ENCODE measurements at places on chromosomes 11 and 22.

DNA sequence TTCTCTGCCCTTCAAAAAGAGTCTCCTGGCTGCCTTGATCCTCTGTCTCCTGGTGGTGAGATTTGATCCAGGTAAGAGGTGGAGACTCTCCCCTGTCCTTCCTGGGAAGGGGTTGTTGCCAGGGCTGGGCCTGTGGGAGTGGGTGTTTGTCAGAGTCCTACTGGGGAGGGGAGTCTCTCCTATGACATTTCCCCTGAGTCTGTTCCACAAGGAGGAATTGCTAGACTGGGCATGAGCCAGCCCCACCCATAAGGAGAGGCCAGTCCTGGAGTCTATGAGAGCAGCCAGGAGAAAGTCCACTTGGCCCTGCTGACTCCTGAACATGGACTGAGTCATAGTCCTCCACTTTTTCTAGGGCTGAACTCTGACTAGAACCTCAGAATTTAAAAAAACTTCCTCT, 7.4 kb downstream of the PEX26 start:
- DNase-seq, result no peak

GRCh38 chr22:41976961-41977566, 7.8 kb downstream of the SEPTIN3 start:
- DNase-seq, result no peak

- no peak for DNase-seq
Observed at GRCh38 chr11:105609341-105609781, 512 bp upstream of the GRIA4 start.

DNA sequence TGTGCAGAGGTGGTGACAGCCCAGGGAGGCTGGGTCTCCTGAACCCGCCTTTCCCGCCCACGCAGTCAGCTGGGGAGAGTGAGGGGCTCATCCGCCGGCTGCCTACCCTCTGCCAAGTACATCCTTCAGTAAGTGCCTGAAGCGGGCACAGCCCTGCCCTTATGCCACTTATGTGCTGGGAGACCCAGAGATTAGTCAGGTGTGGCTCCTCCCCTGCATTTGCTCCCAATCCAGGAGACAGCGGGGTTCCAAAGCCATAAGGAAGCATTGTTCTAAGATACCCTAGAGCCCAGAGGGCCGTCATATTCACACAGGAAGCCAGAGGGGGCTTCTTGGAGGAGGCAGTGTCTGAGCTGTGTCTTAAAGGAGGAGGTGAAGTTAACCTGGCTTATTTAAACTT, 5.8 kb upstream of the PPP6R3 start:
- no peak for DNase-seq

DNA sequence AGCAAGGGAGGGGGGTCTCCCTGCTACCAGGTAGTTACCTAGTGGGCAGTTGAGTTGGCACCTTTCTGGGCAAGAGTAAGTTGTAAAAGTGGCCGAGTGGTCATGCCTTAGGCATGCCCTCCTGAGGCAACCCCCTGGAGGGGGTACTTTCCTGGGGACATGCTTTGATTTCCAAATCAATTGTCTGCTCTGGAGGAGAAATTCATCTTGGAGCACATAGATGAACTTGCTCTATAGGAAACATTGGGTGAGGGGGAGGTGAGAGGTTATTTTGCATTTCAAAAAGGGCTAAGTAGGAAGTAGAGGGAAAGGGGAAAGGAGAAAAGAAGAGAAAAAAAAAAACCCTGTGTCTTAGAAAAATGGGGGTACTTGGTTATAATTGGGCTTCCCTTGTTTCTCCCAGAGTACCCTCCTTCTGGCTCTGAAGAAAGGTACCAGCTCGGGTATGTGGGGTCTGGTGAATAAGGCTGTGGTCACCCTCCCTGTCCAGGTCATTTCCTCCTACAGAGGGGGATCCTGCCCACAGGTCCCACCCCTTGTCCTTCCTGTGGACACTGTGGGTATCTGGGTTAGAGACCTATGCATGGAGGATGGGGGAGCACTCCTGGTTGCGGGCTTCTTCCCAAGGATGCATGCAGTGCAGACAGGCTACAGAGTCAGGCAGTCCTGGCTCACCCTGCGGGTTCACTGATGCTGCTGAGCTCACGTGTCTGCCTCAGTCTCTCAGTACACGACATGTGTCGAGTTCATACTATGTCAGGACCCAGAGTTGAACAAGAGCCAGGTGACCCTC, 193.5 kb downstream of the MYO18B start:
- no peak for DNase-seq

GRCh38 chr22:47767403-47767802, 1005.0 kb downstream of the TBC1D22A start:
- DNase-seq, result no peak

- DNase-seq, result no peak
Observed at GRCh38 chr11:8683115-8683807, 669 bp downstream of the RPL27A start.

DNA sequence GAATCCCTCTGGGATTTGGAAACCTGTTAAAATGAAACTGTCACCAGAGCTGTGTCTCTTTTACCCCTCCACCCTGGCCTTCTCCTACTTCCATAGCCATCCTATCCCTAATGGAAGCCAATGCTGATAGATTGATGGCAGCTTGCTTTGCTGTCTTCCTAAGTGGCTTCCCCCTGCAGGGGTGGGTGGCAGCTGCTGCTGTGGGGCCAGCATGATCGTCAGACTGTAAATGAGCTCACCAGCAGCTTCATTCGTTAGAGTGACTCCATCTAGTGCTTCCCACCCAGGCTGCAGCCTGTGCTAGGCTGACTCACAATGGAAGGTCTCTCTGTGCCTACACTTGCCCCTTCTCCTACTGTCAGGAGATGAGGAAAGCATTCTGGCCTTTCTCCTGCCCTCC, 311.0 kb downstream of the BUD13 start:
- no peak for DNase-seq

DNA sequence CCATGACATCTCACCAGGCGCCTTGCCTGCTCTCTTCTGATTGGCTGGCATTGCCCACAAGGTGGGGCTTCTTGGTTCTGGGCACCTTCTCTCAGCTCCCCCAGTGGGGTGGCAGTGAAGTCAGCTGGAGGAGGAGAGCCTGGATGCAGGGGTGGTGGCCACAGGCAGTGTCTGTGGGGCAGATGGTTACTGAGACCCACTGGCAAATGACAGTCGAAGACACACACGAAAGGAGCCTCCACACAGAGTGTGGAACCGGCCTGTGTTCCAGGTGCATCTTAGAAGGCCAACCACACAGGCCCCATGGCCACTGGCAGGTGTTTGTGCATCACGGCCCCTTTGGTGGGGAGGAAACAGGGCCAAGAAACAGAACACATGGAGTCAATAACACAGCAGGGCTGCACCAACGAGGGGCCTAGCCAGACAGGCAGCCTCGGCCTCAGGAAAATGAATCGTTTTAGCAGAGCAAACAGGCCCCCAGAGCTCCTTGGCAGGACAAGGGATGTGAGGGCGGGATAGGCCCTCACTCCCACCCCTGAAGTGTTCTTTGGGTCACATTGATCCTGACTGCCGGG, 683.4 kb downstream of the TBC1D22A start:
- no peak for DNase-seq

DNA sequence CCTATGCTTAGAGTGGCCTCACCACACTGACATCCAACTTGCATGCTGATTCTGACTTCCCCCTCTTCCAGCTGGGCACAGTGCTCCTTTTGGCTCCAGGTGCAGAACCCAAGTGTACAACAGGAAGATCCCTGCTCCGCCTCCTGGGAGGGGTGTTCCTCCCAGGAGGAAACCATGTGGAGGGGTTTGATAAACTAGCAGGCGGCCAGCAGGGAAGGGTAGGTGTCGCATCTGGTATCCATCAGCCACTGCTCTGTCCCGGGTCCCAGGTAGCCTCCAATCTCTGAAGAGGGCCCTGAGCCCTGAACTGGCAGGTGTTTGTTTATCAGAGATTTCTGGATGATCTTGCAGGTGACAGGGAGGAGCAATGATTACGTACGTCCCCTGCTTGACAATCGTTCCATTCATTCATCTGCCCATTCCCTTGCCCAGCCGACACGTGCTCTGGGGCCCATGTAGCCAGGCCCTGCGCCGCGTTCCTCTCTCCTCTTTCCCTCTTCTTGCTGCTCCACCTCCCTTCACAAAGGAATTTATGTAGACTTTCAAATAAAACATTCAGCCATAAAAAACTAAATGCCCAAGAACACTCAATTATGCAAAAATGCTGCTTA, 41.2 kb upstream of the MICAL2 start:
- DNase-seq, result no peak

GRCh38 chr22:39312410-39312809, 7.0 kb downstream of the RPL3 start:
- DNase-seq, result no peak

GRCh38 chr11:82790723-82791484, 57.2 kb upstream of the FAM181B start:
- DNase-seq, result no peak

DNA sequence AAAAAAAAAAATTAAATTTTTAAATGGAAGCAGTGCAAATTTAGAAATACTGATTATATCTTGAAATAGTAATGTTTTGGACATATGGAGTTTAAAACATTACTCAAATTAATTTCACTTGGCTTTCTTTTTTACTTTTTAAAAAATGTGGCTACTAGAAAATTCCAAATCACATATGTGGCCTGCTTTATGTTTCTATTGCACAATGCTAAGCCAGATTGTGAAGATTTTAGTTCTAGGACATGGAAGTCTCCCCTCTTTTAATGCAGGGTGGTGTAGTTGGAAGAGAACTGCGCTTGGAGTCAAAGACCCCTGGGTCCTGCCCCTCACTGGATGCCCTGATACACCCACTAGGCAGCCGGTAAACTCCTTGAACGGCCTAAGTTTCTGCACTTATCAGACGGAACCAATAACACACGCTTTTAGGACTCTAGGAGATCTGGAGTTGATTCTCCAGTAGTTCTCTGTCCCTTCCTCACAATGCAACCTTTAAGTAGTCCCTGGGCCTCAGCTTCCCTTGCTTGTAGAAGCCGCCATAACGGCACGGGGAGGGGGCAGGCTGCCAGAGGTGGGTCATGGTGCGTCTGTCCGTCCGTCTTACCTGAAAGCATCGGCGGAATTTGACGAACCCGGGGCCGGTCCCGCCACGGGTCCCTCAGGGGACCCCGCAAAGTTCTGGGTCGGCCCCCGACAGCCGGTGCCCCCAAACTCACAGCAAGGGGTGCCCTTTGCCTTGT, 505 bp downstream of the FAM227A start:
- no peak for DNase-seq

- no peak for DNase-seq
Observed at GRCh38 chr11:16030664-16031063, 325.7 kb downstream of the SOX6 start.

GRCh38 chr22:37734964-37735451, 38.2 kb downstream of the TRIOBP start:
- no peak for DNase-seq

GRCh38 chr11:68825571-68825970, 16.1 kb downstream of the CPT1A start:
- no peak for DNase-seq

DNA sequence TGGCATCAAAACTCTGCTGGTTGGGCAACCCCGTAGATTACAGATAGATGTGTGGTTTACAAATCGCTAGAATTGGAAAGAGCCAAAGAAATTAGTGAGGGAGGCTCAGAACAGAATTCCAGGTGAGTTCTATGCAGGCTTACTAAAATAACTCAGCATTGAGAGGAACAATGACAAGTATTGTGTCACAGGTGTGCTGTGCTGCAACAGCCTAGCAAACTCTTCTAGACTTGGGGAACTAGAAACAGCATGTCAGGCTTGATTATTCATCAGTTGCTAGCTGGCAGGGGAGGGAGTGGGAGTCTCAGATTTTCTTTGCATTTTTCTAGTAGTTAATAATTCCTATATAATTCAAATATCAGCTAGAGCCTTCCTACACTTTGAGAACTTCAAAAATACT, 26.3 kb upstream of the RASD2 start:
- no peak for DNase-seq

- DNase-seq, result no peak
Observed at GRCh38 chr22:30685178-30685577, 9.5 kb upstream of the OSBP2 start.

GRCh38 chr11:86641537-86642261, 30.7 kb downstream of the ME3 start:
- no peak for DNase-seq

DNA sequence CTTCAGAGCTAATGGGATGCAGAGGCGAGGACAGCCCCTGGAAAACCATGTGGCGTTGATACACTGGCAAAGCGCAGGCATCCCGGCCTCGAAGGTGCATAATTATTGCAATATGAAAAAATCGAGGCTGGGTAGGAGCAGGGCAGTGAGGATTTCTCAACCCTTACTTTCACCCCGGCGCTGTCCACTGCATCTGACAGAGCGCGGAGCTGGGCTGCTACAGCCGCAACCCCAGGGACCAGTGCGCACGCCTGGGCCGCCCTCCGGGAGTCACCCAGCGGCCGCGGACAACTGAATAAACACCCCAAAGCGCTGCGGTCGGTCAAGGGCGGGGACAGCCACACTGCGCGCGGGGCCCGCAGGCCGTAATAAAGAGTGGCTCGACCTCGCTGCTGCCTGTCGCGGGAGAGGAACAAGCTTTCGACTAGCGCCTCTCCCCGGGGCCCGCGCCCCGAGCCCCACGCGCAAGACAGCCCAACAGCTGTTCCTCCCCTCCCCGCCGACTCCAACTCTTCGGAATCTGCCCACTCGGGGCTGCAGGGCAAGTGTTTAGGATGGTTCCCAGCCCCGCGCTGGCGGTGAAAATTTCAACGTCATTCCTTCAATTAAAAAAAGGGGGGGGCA, 3.6 kb upstream of the WT1 start:
- DNase-seq, result no peak

- no peak for DNase-seq
Observed at GRCh38 chr11:6269994-6270393, 10.4 kb downstream of the CCKBR start.

DNA sequence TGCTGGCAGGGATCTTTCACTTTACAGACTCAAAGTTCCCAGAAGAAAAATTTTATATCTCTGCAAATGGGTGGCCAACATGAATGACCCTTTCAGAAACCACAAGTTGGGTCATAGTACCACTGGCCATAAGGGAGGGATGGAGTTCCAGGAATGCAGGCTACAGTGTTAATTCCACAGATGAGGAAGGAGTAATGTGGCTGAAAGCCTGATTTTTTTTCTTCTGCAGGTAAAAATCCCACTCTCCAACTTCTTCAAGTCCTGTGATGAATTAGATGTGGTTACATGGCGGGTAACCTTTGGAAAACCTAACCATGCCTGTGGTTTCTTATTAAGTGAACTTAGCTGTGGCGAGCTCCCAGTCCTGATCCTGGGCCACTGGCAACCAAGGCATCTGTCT, 103.2 kb downstream of the SLC1A2 start:
- no peak for DNase-seq

DNA sequence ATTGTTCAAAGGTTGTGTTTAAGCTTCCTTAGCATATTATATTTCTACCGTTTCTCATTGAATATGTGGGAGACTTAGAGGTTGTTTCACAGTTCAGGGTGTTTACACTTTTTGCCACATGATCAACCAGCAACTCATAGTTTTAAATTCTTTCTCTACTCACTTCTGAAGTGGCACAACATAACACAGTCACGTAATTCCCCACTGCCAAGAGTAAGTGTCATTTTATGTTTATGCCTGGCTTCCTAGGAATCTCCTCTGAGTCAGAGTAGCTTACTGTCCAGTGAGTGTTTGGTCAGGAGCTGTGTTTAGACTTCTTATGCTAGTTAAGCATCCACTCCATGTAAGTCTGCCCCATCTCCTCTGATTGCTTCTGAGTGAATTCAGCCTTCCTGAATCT, 520.8 kb upstream of the KIRREL3 start:
- no peak for DNase-seq

Measured in coronary artery (tissue), 2 donors.